Neural crest cell (in vitro differentiated cells): ENCODE measurements at places on chromosomes 13 and 19.
A peak's percentile ranks its signal among the peaks of the same experiment; 100 is the strongest.

DNA sequence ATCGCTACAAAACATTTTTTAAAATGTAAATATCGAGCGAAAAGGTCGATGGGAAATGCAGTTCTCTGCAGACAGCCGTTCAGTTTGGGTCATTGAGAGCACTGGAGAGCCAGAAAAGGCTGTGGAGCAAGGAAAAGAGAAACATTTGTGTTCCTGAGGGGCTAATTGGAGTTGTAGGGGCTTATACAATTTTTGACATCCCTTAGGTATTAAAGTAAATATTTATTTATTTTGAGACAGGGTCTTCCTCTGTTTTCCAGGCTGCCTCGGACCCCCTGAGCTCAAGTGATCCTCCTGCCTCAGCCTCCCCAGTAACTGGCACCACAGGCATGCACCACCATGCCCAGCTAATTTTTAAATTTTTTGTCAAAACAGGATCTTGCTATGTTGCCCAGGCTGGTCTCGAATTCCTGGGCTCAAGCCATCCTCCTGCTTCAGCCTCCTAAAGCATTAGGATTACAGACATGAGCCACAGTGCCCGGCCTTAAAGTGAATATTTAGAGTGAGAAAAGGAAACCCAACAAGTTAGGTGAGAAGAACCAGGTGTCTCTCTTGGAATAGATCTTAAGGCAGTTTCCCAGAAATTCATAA lies 825 bp upstream of the YIF1B start:
- peaks cover 50% of the 10 kb centered on the region for H3K27me3 ChIP-seq
- H3K27ac ChIP-seq: no peak overlapping the region
- peaks cover 20% of the 10 kb centered on the region for H3K4me1 ChIP-seq
- no peaks in the 10 kb centered on the region for H3K36me3 ChIP-seq
- no peak for DNase-seq

DNA sequence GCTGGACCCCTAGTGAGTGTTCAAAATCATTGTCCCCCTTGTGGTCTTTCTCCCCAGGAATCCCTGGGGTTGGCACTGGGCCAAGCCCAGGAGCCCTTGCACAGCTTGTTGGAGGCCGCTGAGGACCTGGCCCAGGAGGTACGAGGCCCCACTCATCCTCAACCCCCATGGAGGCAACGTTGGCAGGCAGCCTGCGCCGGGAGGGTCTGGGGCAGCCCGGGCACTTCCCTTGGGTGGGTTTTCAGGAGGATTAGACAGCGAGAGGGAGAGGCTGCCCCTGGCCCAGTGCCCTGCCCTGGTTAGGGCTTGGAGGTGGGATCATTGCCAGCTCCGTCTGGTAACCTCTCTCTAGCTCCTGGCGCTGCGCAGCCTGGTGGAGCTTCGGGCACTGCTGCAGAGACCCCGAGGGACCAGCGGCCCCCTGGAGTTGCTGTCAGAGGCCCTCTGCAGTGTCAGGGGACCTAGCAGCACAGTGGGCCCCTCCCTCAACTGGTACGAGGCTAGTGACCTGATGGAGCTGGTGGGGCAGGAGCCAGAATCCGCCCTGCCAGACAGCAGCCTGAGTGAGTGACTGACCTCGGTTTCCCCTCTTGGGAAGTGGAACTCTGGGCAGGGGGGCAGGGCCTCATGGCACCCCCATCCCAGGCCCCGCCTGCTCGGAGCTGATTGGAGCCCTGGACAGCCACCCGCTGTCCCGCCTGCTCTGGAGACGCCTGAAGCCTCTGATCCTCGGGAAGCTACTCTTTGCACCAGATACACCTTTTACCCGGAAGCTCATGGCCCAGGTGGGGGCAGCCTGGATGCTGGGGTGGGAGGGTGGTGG lies 3.0 kb downstream of the ABCA7 start:
- peak overlapping the region; percentile 66 for H3K4me3 ChIP-seq
- H3K36me3 ChIP-seq: no peaks in the 10 kb centered on the region
- H3K27ac ChIP-seq: no peak overlapping the region
- H3K4me1 ChIP-seq: peaks cover 27% of the 10 kb centered on the region
- no peak for DNase-seq

GRCh38 chr13:112486386-112487126 lies 101.4 kb downstream of the TUBGCP3 start:
- no peaks in the 10 kb centered on the region for H3K27me3 ChIP-seq
- H3K4me3 ChIP-seq: no peak overlapping the region
- DNase-seq: no peak
- H3K36me3 ChIP-seq: peaks cover 33% of the 10 kb centered on the region
- H3K4me1 ChIP-seq: no peaks in the 10 kb centered on the region

GRCh38 chr19:42374826-42375376 lies 15.2 kb downstream of the CNFN start:
- no peak for DNase-seq
- H3K4me3 ChIP-seq: no peak overlapping the region
- no peak overlapping the region for H3K27ac ChIP-seq
- H3K36me3 ChIP-seq: peaks cover 7% of the 10 kb centered on the region
- H3K4me1 ChIP-seq: peaks cover 8% of the 10 kb centered on the region

DNA sequence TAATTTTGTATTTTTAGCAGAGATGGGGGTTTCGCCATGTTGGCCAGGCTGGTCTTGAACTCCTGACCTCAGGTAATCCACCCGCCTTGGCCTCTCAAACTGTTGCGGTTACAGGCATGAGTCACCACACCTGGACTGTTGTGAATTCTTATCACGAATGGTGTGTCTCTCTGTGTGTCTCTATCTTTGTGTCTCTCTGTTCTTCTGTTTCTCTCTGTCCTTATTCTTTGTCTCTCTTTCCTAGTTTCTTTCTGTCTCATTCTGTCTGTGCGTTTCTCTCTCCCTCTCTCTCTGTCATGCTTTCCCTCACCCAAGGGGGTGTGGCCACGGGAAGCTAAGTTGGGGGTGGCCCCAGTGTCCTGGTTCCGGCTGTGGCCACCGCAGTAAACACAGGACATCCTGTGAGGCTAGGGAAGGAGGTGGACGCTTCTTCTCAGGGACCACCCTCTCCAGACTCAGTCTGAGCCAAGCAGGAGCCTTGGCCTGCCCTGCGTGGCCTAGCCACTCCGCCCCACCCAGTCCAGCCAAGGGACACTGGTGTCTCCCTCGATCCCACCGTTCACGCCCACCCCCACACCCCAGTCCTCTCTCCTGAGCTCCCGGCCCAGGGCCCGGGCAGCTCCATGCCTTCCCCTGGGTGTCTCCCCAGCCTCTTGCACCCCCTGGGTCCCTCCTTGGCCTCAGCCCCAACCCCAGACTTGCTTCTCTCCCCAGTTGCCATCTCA lies 3.9 kb upstream of the PRX start:
- peak overlapping the region; percentile 66 for H3K27ac ChIP-seq
- no peaks in the 10 kb centered on the region for H3K27me3 ChIP-seq

DNA sequence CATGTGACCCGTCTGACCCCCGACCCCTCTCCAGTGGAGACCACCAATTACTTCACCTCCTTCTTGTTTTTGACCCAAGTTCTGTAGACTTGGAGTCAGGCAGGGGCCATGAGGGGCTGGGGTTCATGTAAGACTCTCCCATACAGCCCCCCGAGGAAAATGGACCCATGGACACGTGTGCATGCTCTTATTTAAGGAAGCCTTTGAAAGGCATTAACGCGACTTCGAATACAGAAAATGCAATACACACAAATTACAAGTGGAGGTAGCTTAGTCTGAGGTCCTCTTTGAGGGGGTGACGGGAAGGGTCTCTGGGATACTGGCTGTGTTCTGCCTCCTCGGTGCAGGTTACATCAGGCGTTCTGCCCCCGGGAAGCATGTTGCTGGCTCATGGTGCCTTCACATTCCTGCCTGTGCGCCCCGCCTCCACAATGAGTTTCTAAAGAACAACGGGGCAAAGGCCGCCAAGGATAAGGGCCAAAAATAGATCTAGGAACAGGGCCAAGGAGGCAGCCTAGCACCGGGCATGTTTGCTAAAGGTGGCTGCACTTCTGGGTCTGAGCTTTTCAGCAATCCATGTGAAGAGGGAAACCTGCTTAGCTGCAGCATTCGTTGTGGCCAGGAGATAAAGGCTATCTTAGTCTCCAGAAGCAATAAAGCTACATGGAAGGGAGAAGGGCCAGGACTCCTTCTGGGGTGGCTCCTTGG lies 54.5 kb downstream of the RAB20 start:
- peak overlapping the region; percentile 78 for H3K27ac ChIP-seq
- no peaks in the 10 kb centered on the region for H3K4me1 ChIP-seq
- H3K36me3 ChIP-seq: peaks cover 16% of the 10 kb centered on the region
- no peak for DNase-seq
- no peaks in the 10 kb centered on the region for H3K27me3 ChIP-seq
- H3K4me3 ChIP-seq: no peak overlapping the region

DNA sequence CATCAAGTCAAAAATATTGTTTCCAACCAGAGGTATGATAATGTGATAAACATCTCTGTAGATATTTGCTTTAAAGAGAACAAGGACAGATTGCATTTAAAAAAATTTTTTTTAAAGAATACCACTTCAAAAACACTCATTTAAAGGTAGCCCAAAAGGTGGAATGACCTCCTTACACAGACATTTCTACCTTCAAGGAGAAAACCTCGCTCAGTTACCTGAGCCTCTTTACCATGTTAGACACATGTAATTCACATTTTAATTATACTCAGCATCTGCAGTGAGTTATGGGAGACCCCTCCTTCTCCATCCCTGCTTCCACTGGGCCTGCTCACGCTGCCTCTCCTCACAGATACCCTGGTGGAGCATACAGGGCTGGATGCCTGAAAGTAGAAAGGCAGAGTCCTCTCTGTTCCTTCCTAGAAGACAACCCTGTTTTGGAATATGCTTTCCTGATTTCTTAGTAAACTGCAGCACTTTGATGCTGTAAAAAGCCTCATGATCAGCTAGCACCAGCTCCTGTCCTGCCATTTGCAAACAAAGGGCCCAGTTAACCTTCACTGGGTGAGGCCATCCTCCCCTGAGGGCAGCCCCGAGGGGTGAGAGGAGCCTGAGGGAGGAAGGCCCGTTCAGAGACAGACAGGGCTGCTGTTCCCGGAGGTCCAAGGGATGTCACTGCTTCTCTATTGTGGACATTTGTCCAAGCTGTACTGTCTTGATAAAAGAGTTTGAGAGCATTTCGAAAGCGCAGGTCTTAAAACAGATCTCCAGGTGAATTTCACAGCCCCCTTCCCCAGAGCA lies 117.8 kb downstream of the IRS2 start:
- peaks cover 41% of the 10 kb centered on the region for H3K4me1 ChIP-seq
- no peaks in the 10 kb centered on the region for H3K27me3 ChIP-seq
- H3K36me3 ChIP-seq: no peaks in the 10 kb centered on the region
- DNase-seq: peak; percentile 23
- H3K4me3 ChIP-seq: peak overlapping the region; percentile 25

- H3K27me3 ChIP-seq: peaks cover 88% of the 10 kb centered on the region
- no peak overlapping the region for H3K27ac ChIP-seq
- no peak for DNase-seq
- no peak overlapping the region for H3K4me3 ChIP-seq
- H3K4me1 ChIP-seq: peaks cover 11% of the 10 kb centered on the region
- H3K36me3 ChIP-seq: peaks cover 2% of the 10 kb centered on the region
Measured at GRCh38 chr19:15456871-15457700, 7.3 kb downstream of the RASAL3 start.

DNA sequence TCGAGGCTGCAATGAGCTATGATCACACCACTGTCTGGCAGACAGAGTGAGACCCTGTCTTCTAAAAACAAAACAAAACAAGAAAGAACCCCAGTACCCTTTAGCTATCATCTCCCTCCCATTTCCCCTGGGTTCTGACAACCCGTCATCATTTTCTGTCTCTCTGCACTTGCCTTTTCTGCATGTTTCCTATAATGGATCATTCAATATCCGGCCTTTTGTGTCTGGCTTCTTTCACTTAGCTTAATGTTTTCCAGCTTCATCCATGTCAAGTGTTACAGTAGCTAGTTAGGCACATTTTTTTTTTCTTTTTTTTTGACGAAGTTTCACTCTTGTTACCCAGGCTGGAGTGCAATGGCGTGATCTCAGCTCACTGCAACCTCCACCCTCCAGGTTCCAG lies 16.5 kb downstream of the AP2S1 start:
- H3K36me3 ChIP-seq: peaks cover 3% of the 10 kb centered on the region
- H3K4me1 ChIP-seq: no peaks in the 10 kb centered on the region
- H3K4me3 ChIP-seq: no peak overlapping the region
- no peak for DNase-seq
- H3K27ac ChIP-seq: no peak overlapping the region
- no peaks in the 10 kb centered on the region for H3K27me3 ChIP-seq

DNA sequence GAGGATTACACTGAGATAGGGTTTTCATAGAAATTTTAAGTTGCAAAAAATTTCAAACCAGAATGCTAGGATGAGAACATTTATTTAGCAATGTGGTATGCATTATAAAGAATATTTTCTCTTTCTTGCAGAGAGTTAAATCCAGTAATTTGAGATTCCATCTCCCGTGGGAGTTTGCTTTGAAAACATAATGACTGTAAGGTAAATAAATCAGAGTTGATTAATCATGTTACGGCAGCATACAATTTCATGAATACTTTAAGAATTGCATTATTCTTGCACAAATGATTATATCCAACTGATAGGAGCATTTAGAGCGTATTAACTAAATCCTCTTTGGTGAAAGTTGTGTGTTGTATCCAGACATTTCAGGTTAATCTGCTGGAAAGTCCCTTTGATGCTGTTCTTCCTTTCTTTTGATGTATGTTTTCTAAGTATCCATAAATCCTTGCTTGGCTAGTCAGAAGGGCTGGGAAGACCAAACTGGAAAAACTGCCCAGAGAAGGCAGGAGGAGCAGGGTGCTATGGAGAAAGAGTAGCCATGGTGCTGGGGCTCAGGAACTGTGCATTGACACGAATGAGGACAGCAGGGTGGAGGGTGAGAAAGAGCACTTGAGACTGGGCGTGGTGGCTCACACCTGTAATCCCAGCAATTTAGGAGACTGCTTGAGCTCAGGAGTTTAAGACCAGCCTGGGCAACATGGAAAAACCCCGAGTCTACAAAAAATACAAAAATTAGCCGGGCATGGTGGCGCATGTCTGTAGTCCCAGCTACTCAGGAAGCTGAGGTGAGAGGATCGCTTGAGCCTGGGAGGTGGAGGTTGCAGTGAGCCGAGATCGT lies 4.8 kb upstream of the GJA3 start:
- H3K27me3 ChIP-seq: peaks cover 70% of the 10 kb centered on the region
- H3K4me1 ChIP-seq: peaks cover 4% of the 10 kb centered on the region
- no peak overlapping the region for H3K27ac ChIP-seq
- no peak overlapping the region for H3K4me3 ChIP-seq
- no peak for DNase-seq
- no peaks in the 10 kb centered on the region for H3K36me3 ChIP-seq

DNA sequence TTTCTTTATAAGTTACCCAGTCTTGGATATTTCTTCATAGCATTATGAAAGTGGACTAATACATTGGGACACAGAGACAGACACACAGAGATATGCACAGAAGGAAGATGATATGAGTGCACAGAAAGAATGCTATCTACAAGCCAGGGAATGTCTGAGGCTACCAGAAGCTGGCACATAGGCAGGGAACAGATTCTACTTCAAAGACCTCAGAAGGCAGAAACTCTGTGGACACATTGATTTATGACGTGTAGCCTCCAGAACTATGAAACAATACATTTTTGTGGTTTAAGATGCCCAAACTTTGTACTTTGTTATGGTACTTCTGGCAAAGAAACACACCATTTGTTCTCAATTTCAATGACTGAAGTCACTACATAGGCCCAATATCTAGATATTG lies 556.7 kb downstream of the PCDH9 start:
- no peak overlapping the region for H3K27ac ChIP-seq
- no peak for DNase-seq
- no peak overlapping the region for H3K4me3 ChIP-seq
- peaks cover 4% of the 10 kb centered on the region for H3K36me3 ChIP-seq
- no peaks in the 10 kb centered on the region for H3K4me1 ChIP-seq
- no peaks in the 10 kb centered on the region for H3K27me3 ChIP-seq

GRCh38 chr19:12090807-12091206 lies 26.3 kb downstream of the ZNF844 start:
- H3K27ac ChIP-seq: no peak overlapping the region
- peak; percentile 54 for DNase-seq
- peaks cover 19% of the 10 kb centered on the region for H3K36me3 ChIP-seq
- no peaks in the 10 kb centered on the region for H3K27me3 ChIP-seq
